Fibroblast of skin of left quadriceps (primary cell): ENCODE measurements at places on chromosomes 4 and X.

- DNase-seq = no peak
Measured at GRCh38 chr4:163758032-163758431, 263.5 kb downstream of the TMA16 start.

DNA sequence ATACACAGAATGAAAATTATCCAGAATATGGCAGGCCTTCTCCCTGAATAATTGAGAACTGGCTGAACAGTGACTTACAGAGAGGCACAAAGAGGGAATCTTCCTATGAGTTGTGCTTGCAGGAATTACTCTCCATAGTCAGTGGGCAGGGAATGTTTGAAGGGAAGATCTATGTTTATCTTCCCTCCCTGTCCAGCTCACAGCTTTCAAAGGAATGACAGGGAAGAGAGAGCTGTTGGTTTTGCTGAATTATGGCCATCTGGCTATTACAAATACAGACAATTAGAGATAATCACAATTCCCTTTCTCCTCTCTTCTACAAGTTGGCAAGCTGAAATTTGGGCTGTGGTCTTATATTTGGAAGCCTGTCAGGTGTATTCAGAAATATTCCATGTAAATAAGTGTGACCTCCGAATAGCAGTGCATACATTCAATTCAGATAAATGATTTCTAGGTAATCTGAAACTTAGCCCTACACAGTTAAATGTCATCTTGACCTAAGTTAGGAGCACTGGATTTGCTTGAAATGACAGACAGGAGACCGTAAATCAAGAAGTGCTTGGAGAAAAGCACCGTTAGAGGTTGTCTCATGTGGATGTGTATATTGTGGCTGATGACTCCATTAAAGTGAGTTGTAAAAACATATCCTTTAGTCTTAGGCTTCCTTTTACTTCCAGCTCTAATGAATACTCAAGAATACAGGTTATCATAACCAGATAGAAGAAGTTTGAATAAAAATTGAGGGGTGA lies 136.8 kb downstream of the C4orf33 start:
- DNase-seq = no peak

DNA sequence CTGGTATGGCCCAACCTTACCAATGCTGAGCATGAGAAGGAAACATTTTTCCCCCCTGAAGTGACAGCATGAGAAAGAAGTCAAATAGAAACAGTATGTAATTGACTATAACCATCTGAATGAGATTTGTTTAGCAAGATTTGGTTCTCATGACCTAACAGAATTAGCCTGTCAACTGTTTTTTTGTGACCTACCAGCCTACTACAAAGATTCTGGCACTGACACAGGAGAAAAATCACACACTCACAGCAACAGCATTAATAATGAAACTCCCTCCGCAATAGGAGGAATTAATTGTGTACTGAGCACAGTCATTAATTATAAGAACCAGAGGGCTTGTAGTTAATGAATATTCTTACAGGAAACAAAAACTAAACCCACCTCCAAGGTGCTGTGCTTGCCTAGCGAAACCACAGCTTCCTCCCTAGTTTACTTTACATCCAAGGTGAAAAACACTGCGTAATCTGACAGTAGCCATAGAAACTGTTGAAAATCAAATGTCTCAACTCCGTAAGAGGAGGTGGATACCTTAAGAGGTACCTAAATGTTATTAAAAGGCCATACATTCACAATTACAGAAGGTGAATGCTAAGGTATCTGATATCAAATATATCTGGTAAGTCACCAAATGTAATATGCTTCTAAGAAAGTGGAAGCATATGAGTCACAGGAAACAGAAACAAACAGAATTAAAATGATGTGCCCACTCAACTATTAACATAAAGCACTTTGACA lies 34.9 kb downstream of the MMRN1 start:
- DNase-seq = no peak

GRCh38 chr4:81586706-81587105 lies 115.0 kb upstream of the RASGEF1B start:
- no peak for DNase-seq

DNA sequence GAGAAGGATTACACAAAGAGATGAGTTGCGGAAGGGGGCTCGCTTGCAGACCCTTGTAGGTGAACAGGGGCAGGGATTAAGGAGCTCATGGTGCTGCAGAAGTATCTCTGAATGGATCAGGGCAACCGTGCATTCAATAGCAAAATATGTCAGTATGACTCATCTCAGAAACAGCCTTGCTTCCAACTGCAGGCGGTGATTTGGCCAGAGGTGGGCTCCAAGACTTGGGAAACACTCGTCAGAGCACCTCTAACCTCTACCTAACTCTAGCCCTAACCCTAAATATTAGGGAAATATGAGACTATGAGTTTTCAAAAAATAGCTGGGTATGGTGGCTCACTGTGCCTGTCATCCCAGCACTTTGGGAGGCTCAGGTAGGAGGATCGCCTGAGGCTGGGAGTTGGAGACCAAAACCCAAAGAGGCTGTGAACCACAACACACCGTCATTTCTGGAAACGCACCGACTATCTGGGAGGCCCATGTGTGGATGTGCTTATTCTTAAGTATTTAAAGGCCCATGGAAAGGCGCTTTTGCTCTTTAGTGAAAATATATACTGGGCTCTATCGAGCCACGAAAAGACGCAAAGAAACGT lies 102.6 kb downstream of the DHRSX start:
- DNase-seq = peak; percentile 28

DNA sequence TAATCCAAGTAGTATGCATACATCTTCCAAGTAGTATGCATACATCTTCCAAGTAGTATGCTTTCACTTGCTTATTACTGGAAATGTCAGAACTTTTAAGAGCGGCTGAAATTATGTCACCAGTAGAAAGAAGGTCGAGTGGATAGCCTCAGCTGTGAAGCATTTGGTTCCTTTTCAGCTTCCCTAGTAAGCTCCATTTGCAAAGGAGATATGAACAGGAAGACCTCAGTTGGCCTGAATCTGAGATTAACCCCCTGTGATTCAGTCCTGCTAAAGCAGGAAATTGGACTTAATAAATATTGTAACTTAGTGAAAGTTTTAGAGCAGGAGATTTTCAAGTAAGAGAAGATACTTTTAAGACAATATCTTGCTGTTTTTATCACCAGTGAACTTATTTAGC lies 48.1 kb downstream of the PCDH7 start:
- no peak for DNase-seq

DNA sequence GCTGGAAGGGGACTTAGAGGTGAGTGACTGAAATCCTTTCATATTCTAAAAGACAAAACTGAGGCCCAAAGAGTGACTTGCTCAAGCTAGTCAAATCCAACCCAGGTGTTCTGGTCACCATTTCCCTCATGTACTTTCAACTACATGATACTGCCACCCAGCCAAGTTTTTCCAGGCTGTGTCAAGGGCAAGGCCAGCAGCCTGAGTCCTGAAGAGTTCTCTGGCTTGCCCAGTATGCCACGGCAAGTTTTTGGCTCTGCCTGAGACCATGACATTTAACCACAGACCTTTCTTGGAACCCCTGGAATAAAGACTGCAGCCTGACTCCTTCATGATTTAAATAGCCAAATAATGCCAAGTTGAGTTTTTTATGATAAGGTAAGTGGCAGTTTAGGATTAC lies 10.7 kb upstream of the TMEM164 start:
- no peak for DNase-seq

DNA sequence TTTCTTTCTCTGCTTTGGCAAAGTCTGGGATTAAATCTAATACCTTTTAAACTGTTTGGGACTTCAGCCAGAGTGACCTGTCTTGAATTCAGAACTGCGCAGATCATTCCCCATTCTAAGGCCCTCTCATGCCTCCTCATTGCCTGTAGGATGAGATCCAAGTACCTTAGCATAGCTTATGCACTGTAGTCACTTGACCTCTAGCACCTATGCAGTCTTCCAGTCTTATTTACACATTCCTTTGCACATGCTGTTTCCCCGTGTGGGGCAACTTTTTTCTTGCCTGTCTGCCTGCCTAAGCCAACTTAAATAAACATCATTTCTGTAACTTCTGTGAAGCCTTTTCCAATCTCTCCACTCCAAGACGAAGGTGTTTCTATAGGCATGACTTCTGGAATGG lies 68.4 kb downstream of the AR start:
- DNase-seq = no peak

- DNase-seq = no peak
Measured at GRCh38 chrX:94831364-94831763, 1157.4 kb downstream of the FAM133A start.

DNA sequence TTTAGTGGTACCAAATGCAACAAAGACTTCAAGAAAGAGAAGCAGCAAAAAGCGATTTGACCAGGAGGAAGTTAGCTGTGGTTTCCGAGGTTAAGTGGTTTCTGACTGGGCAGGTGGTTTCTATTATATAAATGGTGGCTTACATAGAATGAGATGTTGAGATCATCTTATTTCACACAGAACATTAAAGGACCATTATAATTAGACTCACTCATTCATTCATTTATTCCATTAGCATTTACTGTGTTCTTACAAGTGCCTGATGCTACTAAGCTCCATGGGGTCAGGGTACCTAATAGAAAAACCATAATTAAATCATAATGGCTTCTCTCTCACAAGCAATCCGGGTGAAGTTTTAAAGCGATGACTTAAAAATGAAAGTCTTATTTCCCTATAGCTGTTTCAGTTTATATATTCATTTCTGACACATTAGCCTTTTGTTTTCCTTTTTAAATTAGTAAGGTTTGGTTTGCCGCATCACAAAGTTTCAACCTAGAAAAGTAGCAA lies 10.6 kb downstream of the TSPAN6 start:
- DNase-seq = no peak

DNA sequence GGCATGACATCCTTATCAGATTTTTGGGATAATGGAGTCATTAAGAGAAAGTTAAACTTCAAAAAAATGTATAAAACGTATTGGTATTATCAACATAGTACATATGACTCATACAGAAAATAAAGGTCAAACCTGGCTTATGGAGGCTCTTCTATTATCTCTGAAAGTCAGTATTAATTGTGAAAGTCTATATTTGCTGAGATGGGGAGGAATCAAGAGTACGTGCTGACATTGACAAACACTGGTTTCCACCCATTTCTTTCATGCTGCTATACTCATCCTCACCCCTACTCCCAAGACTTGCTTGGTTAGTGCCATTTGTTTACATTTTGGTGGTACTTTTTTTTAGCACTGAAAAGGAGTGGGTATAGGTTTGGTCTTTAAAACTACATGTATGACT lies 30.8 kb upstream of the PLA2G12A start:
- DNase-seq = no peak

GRCh38 chr4:187088070-187088799 lies 364.6 kb upstream of the FAT1 start:
- DNase-seq = no peak

DNA sequence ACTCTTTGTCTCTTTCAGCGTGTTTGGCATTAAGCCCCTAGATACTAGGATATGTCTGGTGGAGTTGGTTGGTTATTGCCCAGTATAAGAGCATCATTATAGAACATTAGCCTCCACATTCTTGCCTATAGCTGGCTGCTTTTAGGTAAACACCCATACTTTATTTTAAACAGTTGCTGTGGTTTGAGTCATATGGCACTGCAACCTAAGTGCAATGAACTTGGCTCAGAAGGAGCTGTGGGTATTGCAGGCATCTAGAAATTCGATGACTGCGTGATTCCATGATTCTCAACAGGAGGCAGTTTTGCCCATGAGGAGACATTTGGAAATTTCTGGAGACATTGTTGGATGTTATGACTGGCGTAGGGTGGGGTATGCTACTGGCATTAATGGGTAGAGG lies 49.5 kb downstream of the DCLK2 start:
- DNase-seq = no peak

DNA sequence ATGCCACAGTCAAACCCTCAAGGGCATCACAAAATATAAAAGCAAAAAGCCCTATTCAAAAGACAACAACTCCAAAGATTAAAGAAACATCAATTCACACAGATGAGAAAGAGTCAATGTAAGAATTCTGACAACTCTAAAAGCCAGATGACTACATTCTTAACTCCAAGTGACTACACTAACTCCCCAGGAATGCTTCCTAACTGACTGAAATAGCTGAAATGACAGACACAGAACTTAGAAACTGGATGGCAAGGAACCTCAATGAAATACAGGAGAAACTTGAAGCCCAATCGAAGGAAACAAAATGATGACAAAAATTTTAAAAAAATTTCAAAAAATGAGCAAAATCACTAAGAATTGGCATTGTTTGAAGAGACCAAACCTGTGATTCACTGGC lies 1047.6 kb upstream of the PCDH10 start:
- peak; percentile 35 for DNase-seq

GRCh38 chrX:5971300-5971699 lies 257.4 kb downstream of the NLGN4X start:
- DNase-seq = no peak

- DNase-seq = no peak
Measured at GRCh38 chrX:106415276-106415895, 196.4 kb upstream of the RADX start.

DNA sequence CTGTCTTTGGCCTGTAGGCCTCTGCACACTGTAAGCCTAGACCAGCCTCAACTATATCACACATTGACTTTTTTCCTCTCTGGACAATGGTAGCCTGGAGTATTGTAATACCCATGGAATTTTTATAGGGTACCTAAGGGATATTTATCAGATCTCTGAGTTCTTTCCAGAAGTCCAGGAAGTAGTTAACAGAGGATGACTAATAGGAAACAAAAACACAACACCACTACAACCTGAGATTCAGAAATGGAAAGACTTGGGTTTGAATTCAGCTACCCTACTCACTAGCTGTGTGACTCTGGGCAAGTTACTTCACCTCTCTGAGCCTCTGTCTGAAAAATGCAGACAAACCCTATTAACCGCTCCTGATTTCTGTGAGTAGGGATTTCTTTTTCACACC lies 7.7 kb upstream of the STX18 start:
- DNase-seq = no peak

DNA sequence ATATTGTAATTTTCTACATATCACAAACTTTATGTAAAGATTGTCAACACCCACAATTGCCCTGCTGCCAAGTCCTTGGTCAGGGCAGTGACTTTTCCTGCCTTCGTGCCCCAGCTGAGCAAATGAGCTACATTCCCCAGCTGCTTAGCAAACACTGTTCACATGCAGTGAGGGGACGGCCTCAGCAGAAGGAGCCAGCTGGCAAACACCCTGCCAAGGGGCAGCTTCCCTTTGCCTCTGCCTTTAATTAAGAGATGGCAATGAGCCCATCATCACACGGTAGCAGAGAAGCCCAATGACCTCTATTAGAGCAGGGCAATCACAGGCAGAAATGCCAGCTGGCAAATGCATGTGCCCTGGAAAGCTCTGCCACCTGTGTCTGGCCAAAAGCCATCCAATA lies 253.4 kb downstream of the EPHA5 start:
- no peak for DNase-seq

GRCh38 chr4:152536545-152537182 lies 772 bp upstream of the FBXW7 start:
- no peak for DNase-seq

DNA sequence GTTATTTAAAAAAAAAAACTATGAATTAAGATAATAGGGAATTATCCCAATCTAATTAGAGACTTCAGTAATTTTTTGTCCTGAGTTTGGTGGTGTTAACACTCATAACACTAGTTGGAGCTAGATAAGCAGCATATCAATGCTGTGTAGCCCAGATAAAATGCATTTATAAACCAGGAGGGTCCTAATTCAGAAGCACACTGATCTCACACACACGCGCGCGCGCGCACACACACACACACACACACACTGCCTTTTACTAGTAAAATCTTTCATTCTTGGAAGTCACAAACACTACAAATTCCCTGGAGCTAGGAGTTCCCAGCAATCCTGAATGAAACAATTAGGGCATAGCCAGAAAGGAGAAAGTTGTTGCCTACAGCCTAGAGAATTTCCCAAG lies 3.2 kb downstream of the UNC5C start:
- DNase-seq = no peak

- no peak for DNase-seq
Measured at GRCh38 chr4:141684785-141685184, 48.4 kb downstream of the IL15 start.
